ENCODE measurements at places on chromosomes 7 and 10.

DNA sequence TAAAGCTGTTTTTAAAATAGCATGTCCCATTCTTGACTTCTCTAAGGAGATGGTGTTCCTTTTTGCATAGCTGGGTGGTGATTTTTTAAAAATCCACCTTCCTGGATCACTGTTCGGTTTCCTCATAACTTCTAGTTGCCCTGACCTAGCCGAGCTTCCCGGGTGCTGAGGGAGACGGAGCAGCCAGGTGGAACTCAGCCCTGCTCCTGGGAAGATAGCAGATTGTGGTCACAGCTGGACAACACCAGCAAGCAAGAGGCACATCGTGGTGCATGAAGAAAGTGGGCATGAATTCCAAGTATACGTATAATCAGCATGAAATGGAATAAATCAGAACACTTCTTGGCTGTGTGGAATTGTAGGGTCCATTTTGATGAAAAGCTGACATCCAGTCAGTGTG lies 73.5 kb upstream of the RSU1 start:
- DNase-seq: no peak

- no peak for DNase-seq
These were observed 248.8 kb upstream of the SMIM30 start for GRCh38 chr7:113367041-113367586.

GRCh38 chr7:44293561-44294324 lies 31.7 kb downstream of the CAMK2B start:
- DNase-seq: no peak

- no peak for DNase-seq
These were observed 16.7 kb downstream of the WDR91 start for GRCh38 chr7:135194494-135195095.

- DNase-seq: no peak
These were observed 77.5 kb downstream of the SLC16A9 start for GRCh38 chr10:59631882-59632807.

- DNase-seq: no peak
These were observed 3.1 kb upstream of the C10orf90 start for GRCh38 chr10:126673565-126673964.

Data from hematopoietic multipotent progenitor cell (in vitro differentiated cells).